Omental fat pad (tissue), 4 donors: ENCODE measurements at places on chromosomes 11 and 22.

DNA sequence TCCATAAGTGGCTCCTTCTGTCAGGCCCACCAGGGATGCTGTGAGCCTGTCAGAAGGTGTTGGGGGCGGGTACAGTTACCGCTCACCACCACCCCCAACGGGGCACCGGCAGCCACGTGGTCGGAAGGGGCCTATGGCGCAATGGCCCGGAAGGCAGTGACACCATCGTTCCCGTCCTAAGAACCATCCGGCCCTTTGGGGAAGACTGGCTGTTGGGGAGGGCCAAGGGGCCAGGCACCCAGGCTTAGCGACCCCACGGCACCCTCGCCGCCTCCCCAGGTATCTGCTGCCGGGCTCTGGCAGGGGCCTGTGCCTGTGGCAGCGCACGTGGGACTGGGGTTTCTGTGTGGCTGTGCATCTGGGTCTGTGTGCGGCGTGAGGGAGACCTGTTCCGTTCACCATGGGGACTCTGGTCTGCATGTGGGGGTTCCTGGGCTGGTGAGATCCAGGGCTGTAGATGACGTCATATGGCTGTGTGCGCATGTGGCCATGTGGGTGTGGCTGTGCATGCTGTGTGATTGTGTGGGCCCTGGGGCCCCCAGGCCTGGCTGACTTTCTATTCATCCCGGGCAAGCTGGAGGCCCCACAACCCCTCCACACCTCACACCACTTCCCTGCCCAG lies 717 bp downstream of the OSM start:
- DNase-seq, result no peak

- no peak for DNase-seq
Observed at GRCh38 chr11:29328961-29329441, 687.8 kb downstream of the KCNA4 start.

- DNase-seq, result no peak
Observed at GRCh38 chr22:49351761-49352227, 475.9 kb downstream of the BRD1 start.

DNA sequence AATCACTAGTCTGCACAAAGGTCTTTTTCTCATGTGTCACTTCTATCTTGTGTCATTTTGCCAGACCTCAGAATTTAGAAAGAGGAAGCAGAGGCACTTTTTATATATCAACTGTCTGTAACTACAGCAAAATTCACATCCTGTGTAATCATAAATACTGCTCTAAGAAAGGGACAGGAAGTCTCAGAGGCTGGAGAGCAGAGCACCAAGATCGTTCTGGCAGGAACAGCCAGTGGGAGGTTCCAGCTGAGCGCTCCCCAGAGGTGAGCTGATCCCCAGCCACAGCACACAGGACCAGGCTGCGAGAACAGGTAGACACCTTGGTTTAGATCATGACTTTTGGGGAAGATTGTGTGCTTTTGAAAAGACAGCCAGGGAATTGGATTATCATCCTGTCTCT lies at the start of gene MS4A7:
Gene MS4A7 (plus strand): TSS at position 179 of the 400 bp plus-strand sequence. CDS start 4,610 bp downstream, outside the sequence.
- no peak for DNase-seq

- DNase-seq, result no peak
Observed at GRCh38 chr22:42170946-42171345, 40.3 kb upstream of the CYP2D6 start.

- no peak for DNase-seq
Observed at GRCh38 chr11:76186776-76187279, 19.5 kb downstream of the WNT11 start.

GRCh38 chr22:42375982-42376381 lies 56.2 kb downstream of the NFAM1 start:
- no peak for DNase-seq

DNA sequence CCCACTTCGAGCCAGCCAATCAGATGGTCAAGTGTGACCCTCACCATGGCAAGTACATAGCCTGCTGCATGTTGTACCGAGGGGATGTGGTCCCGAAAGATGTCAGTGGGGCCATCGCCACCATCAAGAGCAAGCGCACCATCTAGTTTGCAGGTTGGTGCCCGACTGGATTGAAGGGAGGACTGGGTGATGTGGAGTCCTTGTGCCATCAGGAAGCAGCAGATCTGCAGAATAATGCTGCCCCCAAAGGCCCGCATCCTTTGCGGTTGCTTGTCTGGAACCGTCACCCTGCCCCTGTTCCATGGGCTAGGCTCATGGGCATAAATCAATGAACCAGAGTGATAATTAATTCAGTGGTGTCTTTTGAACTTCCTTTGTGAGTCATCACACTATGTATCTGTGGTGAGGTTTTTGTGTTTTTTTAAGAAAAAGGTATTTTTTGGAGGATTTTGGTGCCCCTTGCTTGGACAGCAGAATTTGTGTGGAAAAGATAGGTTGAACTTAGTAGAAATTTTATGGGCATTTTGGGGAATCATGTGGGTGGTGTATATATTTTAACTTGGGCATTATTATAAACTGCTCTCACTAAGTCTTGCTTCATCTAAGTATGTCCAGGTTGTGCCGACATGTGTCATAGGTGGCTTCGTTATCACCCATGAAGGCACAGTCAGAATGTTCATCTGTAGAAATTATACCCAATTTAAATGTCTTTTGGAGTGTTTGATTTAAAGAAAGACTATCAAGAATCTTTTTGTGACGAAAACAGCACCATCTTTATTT lies 22.3 kb downstream of the LRRC74B start:
- DNase-seq, result no peak

- no peak for DNase-seq
Observed at GRCh38 chr11:36493332-36493731, 16.7 kb downstream of the TRAF6 start.

DNA sequence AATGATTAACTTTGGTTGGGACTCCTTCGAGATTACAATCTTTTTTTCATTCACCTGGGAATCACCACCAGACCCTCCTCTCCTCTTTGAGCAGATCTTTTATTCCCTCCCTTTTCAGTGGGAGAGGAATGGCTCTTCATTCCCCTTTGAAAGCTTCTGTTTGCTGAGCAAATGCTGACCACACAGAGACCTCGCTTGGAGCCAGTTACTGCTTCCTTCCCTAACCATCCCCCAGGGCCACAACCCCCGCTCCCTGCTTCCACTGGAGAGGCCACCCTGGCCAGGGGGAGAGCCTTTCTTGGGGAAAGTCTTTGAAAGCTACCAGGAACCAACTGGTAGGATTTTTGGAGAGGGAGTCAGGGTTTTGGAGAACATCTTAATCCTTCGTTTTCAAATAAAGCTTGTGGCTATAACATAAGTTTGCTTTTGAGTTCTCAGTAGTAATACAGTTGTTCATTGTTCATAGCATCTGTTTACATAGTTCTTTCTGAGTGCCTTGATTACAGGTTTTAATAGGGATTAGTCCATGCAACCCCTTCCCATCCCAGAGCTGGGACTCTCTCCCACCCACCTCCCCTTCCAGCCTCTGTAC lies 138.4 kb downstream of the DBX1 start:
- no peak for DNase-seq

DNA sequence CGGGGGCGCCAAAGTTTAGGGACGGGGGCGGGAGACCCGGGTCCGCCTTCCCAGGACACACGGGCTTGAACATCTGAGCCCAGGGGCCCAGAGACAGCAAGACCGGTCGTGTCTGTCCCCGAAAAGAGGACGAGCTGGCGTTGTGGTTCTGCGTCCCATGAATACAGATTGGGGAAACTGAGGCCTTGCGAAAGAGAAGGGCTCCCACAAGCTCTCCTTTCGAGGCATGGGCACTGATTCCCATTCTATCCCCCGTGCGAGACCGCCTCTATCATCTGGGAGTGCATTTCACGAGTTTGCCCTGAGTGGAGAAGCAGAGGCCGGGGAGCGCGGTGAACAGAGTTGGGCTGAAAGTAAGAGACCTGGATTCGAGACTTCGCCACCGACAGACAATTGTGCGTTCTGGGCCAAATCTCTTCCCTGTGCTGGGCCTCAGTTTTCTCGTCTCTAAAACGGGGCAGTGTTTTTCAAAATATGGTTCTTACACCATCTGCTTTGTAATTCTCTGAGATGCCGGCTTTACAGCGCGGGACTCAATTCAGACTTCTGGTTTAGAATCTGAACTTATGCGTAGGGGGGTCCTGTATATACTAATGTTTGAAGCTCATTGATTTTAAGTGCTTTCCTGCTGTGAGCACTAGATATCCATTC lies 471 bp downstream of the RNF185 start:
- DNase-seq, result no peak

DNA sequence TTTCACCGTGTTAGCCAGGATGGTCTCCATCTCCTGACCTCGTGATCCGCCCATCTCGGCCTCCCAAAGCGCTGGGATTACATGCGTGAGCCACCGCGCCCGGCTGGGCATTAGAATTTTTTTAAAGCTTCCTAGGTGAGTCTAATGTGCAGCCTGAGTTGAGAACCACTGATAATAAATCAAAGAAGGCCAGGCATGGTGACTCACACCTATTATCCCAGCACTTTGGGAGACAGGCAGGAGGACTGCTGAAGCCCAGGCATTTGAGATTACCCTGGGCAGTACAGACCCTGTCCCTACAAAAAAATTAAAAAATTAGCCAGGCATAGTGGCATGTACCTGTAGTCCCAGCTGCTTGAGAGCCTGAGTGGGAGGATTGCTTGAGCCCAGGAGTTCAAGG lies 13.7 kb downstream of the MEI1 start:
- no peak for DNase-seq

DNA sequence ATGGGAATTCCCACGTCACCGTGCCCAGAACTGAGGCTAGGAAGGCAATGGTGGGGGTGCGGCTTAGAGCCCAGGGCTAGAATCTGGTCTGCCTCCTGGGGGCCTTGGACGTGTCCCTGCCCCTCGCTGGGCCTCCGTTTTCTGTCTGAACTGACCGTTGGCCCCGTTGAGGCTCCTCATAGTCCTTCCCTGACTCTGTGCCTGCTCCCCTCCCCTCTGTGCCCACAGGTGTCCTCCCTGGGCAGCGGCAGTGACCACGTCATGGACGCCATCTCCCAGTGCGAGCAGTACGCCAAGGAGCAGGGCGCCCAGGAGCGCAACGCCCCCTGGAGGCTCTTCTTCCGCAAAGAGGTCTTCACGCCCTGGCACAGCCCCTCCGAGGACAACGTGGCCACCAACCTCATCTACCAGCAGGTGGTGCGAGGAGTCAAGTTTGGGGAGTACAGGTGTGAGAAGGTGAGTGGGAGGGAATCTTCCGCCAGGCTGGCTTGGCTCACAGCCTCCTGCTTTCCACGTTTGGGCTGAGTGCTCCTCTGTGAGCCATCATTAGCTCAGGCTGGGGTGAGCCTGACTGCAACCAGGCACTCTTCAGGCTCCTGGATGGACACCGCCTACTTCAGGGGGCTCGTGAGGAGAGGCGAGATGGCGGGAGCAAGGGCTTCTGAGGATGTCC lies 63.9 kb downstream of the MYO7A start:
- no peak for DNase-seq

DNA sequence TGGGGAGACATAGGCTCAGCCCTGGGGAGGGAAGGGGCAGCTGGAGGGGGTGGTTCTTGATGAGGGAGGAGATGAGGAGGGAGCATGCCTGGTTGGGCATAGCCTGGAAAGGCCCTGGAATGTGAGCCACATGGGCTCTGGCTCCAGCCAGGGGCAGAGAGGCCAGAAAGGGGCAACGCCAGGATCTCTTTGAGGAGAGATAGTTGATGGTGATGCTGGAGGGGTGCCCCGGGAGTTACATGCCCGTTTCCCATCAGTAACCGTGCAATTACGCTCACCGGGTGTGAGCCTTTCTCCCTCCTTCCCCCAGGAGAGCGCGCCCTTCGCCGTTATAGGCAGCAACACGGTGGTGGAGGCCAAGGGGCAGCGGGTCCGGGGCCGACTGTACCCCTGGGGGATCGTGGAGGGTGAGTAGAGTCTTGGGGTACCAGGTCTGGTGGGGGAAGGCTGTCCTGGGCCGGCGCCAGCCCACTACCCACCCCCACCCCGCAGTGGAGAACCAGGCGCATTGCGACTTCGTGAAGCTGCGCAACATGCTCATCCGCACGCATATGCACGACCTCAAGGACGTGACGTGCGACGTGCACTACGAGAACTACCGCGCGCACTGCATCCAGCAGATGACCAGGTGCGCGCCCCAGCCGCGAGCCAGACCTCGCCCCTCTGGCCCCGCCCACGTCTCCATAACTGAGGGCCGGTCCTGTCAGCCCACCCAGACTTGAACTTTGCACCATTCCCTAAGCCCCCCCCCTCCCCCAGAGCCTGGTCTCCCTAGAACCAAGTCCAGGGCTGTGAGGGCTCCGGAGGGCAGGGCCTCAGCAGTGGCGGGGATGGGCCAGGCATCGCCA lies 1.8 kb upstream of the GP1BB start:
- DNase-seq, result no peak

- no peak for DNase-seq
Observed at GRCh38 chr11:60717956-60718355, 6.6 kb upstream of the MS4A18 start.

GRCh38 chr22:43944670-43945430 lies 10.4 kb upstream of the SAMM50 start:
- no peak for DNase-seq

DNA sequence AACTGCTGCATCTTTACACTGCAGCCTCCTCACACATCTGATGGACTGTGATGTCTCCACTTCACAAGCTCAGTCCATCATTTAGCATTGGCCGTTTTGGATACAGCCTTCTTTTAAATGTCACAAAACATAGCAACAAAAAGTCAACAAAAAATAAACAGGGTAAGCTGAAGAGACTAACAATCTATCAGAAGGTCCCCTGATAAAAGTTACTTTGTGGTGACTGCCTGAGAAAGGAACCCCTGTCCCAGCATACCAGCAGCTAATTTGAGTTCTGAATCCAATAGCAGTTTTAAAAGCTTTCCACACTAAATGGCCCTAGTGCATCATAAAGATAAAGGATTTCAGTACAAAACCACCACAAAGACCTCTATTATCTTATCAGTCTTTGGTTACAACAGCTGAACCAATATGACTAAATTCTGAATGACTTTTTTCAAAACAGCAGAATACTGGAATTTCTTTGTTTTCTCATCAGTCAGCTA lies 162.4 kb downstream of the SOX6 start:
- no peak for DNase-seq

DNA sequence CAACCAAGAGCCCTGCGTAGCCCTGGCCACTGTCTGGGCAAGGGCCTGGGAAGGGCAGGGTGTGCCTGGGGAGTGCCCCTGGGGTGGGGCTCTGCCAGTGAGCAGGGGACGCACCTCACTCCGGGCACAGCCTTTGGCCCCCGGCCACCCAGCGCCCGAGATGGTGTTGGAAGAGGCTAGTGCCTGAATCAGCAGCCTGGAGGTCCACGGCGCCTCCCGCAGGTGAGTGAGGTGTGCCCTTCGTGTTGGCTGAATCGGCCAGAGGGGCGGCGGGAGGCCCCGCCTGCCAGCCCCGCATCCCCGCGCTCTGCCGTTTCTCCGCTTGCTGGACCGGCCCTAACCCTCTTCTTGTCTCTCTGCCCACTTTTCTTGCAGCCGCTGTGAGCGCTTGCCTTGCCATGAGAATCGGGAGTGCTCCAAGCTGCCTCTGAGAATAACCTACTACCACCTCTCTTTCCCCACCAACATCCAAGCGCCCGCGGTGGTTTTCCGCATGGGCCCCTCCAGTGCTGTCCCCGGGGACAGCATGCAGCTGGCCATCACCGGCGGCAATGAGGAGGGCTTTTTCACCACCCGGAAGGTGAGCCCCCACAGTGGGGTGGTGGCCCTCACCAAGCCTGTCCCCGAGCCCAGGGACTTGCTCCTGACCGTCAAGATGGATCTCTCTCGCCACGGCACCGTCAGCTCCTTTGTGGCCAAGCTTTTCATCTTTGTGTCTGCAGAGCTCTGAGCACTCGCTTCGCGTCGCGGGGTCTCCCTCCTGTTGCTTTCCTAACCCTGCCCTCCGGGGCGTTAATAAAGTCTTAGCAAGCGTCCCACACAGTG lies 60.1 kb downstream of the FBLN1 start:
- DNase-seq, result no peak

GRCh38 chr11:118740892-118741291 lies 50.1 kb downstream of the DDX6 start:
- no peak for DNase-seq

- DNase-seq, result no peak
Observed at GRCh38 chr22:33565580-33565995, 354.7 kb downstream of the LARGE1 start.
